ENCODE measurements at places on chromosomes 1 and 21.

DNA sequence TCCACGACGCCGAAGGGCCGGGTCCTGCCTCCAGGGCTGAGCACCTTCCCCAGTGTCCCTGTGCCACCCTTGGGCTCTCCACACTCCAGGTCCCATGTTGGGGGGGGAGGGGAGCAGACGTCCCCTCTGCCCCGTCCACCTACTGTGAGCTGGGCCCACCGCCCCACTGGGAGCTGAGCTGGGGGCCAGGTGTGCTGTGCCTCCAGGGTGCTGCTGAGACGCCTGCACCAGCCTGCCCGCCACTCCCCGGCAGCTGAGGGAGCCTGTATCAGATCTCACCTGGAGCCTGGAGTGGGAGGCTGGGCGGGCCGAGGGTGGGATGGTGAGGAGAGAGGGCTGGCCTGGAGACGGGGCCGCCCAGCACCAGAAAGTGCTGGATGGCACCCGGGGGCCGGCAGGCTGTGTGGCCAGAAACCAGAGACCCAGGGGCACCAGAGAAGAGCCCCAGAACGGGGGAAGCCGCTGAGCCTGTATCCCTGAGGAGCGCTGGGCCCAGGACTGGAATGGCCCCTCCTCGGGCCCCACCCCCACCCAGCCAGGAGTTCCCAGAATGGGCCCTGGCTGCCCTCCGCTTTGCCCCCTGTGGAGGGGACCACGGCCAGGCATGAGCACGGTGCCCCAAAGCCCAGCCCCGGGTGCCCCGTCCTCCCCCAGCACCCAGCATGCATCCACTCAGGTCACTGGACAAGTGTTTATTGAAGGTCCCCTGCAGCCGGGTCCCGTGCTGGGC is 3.4 kb downstream of the TNFRSF18 start:
- no peak for DNase-seq

GRCh38 chr1:226886122-226886901 is 15.9 kb downstream of the PSEN2 start:
- DNase-seq = no peak

DNA sequence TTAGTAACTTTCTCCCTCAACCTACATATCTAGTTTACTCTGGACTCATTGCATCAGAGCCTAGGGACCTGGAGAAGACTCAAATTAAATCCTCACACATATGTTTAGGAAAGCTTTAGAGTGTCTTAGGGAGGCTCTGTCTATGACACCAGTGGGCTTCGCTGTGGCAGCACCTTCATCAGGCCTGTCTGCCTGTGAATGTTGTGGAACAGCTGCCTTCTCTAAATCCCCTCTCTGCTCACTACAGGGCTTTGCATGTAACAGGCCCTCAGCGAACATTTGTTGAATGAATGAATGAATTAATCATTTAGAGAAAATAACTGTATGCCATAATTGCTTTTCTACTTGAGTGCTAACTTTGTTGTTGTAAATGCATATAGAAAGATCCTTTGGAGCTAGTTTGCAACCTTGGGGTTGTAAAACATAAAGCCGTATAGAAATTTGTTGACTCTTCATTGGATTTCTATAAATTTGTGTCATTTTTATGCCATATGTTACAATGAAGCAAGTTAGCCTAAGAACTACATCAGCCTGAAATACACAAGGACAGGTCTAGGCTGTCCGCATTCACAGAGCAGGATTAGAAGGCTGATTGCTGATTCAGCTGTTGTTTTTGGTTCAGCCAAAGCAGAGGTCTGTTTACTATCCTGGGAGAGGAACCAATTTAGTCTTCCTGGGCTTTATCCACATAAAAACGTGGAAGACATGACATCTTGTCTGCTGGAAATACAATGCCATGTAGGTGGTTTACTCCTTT is 238.0 kb downstream of the ASTN1 start:
- DNase-seq = no peak

- DNase-seq = no peak
Observed at GRCh38 chr1:22814176-22815042, 103.8 kb downstream of the EPHB2 start.

GRCh38 chr1:63917571-63918417 is 144.0 kb downstream of the ROR1 start:
- DNase-seq = no peak

Measured in fibroblast of skin of left biceps (primary cell).